NCI-H510A (cell line): ENCODE measurements at places on chromosomes 11 and 22.

DNA sequence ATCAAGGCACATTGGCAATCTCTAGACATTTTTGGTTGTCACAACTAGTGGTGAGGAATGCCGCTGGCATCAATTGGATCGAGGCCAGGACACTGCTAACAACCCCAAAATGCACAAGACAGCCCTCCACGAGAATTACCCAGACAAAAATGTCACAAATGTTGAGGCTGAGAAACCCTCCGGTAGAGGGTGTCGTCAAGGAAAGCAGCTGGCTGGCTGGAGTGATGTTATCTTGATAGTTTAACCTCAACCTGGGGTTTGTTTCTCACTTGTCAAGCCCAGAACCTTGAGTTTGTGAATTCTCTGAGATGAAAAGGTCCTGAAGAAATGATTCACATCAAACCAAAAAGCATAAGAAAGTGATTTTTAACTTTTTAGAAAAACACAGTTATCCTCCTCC is 21.1 kb upstream of the TMPRSS13 start:
- DNase-seq = no peak

DNA sequence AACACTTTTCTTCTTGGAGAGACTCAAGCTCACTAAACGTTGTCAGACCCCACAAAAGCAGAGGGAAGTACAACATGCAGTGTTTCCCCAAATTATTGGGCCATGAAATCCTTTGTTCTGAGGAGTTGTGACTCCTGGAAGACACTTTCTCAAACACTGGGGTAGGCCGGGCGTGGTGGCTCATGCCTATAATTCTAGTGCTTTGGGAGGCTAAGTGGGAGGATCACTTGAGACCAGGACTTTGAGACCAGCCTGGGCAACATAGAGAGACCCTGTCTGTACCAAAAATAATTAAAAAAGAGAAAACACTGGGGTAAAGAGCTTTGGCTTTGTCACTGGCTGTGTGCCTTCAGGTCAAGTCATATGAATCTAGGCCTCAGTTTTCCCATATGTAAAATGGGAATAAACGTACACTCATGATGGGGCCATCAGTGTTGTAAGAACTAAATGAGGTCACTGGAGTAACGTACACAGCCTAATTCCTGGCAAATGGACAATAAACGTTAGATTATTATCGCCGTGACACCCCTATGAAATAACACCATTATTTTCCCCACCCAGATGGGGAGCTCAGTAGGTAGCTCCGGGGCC is 92.0 kb downstream of the RRM1 start:
- DNase-seq = no peak

DNA sequence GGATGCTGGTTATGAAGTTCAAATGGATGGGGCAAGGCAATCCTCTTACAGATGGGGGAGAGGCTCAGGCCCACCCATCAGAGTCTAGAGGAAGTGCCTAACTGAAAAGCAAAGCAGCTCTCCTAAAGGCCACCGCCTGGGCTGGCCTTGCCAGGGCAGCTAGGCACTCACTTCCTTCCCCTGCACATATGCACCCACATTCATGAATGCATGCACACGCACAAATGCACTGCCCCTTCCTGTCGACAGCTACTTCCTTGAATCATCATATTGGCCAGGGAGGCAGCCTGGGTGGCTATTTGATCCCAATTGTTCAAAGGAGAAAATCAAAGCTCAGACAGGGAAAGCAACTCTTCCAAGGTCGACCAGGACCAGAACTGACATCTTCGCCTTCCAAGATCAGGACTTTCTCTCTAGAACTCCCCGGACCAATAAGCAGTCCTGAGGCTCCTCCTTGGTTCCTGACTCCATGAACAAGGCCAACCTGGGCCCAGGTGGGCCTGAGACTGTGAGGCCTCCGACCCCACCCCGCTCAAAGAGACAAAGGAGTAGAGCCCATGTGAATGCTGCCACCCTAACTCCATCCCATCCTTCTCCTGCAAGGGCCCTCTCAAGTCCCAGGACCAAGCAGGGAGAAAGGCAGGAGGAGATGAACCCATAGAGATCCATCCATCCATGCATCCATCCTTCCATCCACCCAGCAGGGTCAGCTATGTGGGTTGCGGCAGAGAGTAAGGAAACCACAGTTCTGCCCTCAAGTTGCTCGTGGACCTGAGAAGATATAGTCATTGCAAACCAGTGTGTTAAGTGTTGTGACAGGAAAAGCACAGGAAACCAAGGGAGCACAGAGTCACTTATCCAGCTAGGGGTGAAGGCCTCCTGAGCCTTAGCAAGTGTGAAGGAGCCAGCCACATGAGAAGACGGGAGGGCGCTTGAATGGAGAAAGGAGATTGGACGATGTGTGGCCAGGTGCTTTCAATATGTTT is 35.4 kb upstream of the LMO1 start:
- no peak for DNase-seq

DNA sequence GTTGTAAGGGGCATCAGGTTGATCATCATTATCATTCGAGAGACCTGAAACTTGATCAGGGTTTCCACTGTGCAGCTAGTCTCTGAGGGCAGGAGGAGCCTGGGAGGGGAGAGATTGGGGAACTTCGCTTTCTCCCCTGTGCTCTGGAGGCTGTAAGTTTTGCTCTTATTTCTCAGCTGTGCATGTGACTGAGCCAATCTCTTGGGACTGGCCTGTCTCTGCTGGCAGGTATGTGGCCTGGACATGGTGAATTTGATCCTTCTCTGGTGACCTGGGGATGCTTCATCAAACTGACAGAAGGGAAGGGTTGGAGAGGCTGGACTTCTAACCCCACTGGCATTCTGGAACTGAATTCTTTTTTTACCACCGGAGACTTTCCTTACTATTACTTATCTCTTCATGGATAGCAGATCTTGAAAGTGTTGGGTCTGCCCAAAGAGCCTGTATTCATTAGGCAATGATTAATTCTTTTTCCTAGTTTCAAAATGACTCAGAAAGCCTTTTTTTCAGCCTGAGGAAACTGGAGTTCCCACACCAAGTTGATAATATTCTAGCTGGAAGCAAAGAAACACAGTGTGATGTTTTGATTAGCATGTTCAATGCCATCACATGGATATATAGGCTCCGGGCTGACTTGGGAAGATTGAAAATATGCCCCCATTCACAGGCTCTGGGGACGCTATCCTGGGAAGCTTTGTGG is 36.5 kb downstream of the TSPAN18 start:
- DNase-seq = no peak

- DNase-seq = no peak
Observed at GRCh38 chr11:13271060-13271693, 6.4 kb upstream of the BMAL1 start.

GRCh38 chr11:115065830-115066664 is 387.7 kb downstream of the NXPE2 start:
- DNase-seq = no peak

- DNase-seq = no peak
Observed at GRCh38 chr11:85530634-85531033, 96.5 kb downstream of the DLG2 start.

- DNase-seq = no peak
Observed at GRCh38 chr22:49142296-49142695, 685.4 kb downstream of the BRD1 start.

GRCh38 chr22:29482253-29482652 is 2.2 kb downstream of the NEFH start:
- DNase-seq = no peak
